ENCODE measurements at places on chromosomes 16 and 17.

DNA sequence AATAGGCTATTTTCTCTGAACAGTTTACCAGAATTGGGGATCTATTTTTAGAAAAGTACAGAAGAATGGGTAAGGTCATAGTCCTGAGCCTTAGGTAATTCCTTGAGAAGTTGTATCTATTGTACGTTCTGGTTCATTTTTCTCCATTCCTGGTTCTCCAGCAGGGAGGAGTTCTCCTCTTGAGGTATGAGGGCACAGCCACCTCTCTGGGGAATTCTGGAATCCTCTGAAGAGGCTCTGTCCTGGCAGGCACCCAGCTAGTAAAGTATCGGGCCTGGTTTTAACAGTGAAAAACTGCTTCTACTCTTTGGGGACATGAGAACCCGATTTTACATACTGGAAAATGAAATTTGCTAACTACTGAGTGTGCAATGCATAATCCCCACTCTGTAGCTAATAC, 19.6 kb upstream of the PMFBP1 start:
- H3K27me3 ChIP-seq: no peaks in the 10 kb centered on the region
- peaks cover 16% of the 10 kb centered on the region for H3K4me1 ChIP-seq
- DNase-seq: no peak
- H3K36me3 ChIP-seq: no peaks in the 10 kb centered on the region
- H3K27ac ChIP-seq: no peak overlapping the region
- no peak overlapping the region for H3K4me3 ChIP-seq

GRCh38 chr17:39703913-39704312, 4.0 kb downstream of the ERBB2 start:
- H3K4me3 ChIP-seq: no peak overlapping the region
- DNase-seq: no peak
- no peaks in the 10 kb centered on the region for H3K27me3 ChIP-seq
- peaks cover 23% of the 10 kb centered on the region for H3K36me3 ChIP-seq

- no peak overlapping the region for H3K4me3 ChIP-seq
- no peaks in the 10 kb centered on the region for H3K27me3 ChIP-seq
- H3K27ac ChIP-seq: peak overlapping the region; percentile 62
- H3K4me1 ChIP-seq: peaks cover 42% of the 10 kb centered on the region
- no peak for DNase-seq
These were observed 10.9 kb downstream of the HSPB9 start for GRCh38 chr17:42133461-42134041.

- peak; percentile 99 for DNase-seq
- H3K36me3 ChIP-seq: no peaks in the 10 kb centered on the region
- H3K27ac ChIP-seq: 0 out of 2 replicates have a peak within 1 kb of the TSS, but pooled peaks have one; percentile 2
- H3K4me3 ChIP-seq: peak within 1 kb of the TSS; percentile 75
- H3K4me1 ChIP-seq: peaks cover 14% of the 10 kb centered on the region
These were observed at the start of gene CDH15 for GRCh38 chr16:89171216-89172170. TSS of gene CDH15 (plus strand) at chr16:89171748. CDS start at chr16:89171832, 84 bp downstream.

GRCh38 chr17:41972571-41973407, 6.2 kb downstream of the CNP start:
- H3K27me3 ChIP-seq: no peaks in the 10 kb centered on the region
- peaks cover 39% of the 10 kb centered on the region for H3K36me3 ChIP-seq
- no peak overlapping the region for H3K27ac ChIP-seq
- peaks cover 5% of the 10 kb centered on the region for H3K4me1 ChIP-seq

GRCh38 chr17:39529455-39529854, 68.2 kb downstream of the CDK12 start:
- no peak overlapping the region for H3K27ac ChIP-seq
- no peaks in the 10 kb centered on the region for H3K27me3 ChIP-seq
- no peaks in the 10 kb centered on the region for H3K4me1 ChIP-seq
- DNase-seq: no peak
- peaks cover 57% of the 10 kb centered on the region for H3K36me3 ChIP-seq

DNA sequence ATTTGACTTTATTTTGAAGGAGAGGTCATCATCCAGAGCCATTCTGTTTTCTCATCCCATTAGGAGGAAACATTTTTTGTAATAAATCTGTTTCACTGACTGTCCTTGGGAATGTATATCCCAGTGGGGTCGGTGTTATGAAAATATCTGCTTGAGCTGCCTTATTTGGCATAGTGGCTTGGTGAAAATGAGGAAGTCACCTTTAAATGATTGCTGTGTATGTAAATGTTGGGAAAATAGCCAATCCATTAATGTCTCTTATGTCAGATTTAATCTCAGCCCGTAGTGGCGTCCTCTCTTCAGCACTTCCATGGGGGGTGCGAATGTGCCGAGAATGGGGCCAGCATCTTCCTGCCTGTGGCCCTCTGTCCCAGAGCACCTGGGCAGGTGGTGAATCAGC, 57.6 kb downstream of the BANP start:
- no peaks in the 10 kb centered on the region for H3K27me3 ChIP-seq
- peaks cover 85% of the 10 kb centered on the region for H3K36me3 ChIP-seq
- peak overlapping the region; percentile 93 for H3K27ac ChIP-seq

GRCh38 chr17:19248151-19248927, 11.2 kb downstream of the EPN2 start:
- peaks cover 14% of the 10 kb centered on the region for H3K36me3 ChIP-seq
- H3K4me3 ChIP-seq: no peak overlapping the region
- no peak for DNase-seq
- peak overlapping the region; percentile 13 for H3K27ac ChIP-seq
- H3K27me3 ChIP-seq: no peaks in the 10 kb centered on the region
